ENCODE measurements at places on chromosomes 1 and 21.
A peak's percentile ranks its signal among the peaks of the same experiment; 100 is the strongest.

DNA sequence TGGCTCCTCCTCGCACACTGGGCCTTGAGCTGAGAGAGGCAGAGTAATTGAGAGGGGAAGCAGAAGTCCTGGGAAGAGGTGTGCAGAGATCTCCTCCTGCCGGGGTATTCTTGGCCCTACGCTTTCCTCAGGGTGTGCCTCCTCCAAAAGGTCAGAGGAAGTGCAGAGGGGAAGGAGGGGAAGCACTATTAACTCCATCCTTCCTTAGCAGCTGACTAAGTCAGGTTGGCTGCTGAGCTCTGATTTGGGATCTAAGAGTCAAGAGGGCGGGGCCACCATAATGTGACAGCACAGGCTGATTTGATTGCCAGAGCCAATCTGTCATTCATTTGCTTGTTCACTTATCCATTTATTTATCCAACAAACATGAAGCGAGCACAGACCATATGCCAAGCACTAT, 12.3 kb downstream of the ATP2B4 start:
- DNase-seq: no peak

- DNase-seq: peak; percentile 39
Measured at GRCh38 chr1:1573843-1574720, 581 bp downstream of the SSU72 start.

- no peak for DNase-seq
Measured at GRCh38 chr1:8025061-8025670, 943 bp downstream of the ERRFI1 start.

DNA sequence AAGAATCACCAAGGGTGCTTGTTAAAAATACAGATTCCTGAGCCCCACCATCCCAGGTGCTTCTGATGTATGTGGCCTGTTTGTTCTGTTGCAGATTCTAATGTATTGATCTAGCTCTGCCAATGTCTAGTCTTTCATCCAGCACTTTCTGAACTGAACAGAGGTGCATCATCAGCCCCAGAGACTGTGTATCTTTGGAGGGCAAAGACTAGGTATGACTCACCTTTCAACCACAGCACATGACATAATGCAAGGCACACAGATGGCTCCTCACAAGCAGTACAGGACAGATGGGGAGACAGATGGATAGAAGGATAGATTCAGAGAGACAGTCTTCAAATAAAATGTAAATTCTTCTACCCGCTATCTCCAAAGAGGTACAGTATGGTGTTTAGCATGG, 32.3 kb downstream of the CD58 start:
- DNase-seq: peak; percentile 23

DNA sequence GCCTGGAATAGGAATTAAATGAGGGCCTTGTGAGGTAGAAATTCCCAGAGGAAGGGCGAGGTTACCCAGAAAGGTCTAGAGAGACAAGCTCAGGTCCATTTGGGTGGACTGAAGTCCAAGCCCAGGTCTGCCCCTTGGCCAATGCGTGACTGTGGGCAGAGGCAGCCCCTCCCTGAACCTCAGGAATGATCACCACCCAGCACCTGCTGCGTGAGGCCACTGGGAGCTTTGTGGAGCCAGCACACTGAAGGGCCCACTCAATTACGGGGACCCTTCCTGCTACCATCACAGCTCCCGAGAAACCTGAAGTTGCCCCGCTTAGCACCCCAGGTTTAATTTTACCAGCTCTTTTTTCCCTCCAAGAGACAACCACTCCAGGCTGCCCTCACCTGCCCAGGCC, 6.5 kb upstream of the MATN1 start:
- no peak for DNase-seq

GRCh38 chr21:20783611-20784010, 214.6 kb upstream of the NCAM2 start:
- no peak for DNase-seq

DNA sequence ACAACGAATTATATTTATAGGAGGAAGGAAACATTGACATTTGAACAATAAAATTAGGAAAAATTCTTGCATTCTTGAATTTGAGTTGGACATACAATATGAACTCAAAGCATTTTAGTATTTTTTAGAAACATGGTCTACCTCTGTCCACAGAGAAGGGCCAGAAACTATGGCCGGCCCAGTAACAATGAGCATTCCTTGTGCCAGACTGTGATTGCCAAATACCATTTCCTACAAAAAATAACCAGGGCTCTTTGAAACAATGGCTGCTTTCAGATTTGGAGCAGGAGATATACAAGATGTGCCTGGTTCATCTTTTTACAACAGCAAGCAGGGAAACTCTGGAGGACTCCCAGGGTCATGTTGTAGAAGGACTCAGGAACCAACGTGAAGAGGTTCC, 38.4 kb downstream of the NOS1AP start:
- peak; percentile 45 for DNase-seq

DNA sequence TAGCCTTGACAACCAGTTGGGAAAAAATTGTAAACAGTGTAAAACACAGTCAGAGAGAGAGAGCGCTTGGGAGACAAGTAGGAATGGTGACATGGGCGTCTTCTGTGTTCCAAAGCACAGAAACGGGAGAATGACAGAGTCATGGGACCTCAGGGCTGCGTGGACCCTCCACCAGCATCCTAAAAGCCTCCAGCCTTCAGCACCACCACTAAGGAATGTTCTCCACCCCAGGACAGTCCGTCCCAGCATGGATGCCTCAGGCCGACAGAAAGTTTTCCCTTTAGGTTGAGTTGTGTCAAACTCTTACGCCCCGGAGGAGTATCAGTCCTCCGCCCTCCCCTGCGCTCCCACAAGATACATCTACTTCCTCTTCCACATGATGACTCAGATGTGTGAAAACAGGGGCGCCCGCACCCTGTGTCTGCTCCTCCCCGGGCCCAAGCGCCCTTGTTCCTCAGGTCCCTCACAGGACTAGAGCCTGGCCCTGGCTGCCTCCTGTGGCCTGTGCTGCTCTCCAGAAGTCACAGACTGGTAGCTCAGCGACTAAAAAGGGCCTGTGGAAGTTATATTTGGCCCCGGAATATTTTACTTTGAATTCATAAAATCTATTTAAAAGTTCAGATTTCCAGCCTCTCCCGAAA, 63.9 kb upstream of the EFHD2 start:
- peak; percentile 54 for DNase-seq

DNA sequence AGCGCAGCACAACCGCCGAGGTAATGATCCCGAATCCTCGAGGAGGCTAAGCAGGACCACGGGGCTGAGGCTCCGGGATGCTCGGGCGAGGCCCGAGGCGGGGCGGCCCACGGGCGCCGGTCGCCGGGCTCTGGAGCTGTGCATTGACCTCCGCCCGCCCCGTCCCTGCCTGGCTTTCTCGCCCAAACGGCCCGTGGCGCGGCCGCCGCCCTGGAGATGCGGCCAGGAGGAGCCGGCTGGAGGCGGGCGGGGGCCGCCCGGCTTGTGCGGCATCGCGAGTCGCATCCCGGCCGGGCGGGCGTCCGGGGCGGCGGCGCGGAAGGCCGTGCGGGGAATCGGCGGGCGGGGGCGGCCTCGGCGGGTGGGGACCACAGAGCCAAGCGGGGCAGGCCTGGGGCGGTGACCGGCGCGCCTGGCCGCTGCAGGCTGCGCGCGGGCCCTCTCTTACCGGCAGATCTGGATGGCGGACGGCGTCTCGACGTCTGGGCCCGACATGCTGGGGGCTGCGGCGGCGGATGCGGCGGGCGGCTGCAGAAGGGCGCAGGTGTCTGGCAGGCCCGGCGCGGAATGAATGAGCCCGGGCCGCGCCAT, 663 bp downstream of the ACOT7 start:
- no peak for DNase-seq

DNA sequence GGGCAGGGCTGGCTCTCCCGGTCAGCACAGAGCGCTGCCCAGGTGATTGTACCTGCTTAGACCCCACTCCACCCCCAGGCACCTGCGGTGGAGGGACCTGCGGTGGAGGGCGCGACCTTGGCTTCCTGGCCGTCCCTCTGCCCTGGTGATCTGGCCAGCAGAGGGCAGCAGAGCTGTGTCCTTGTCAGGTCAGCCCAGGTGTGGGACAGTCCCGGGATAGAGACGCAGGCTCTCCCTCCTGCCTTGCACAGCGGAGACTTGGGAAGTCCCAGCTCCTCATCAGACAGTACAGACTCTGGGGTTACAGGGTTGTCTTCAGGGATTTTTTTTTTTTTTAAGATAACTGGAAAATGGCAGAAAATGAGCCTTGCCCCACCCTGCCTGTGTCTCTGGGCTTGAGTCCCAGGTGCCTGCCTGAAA, 10.0 kb downstream of the SLX9 start:
- DNase-seq: peak; percentile 53

GRCh38 chr1:1603671-1604373, 3.9 kb upstream of the FNDC10 start:
- no peak for DNase-seq

DNA sequence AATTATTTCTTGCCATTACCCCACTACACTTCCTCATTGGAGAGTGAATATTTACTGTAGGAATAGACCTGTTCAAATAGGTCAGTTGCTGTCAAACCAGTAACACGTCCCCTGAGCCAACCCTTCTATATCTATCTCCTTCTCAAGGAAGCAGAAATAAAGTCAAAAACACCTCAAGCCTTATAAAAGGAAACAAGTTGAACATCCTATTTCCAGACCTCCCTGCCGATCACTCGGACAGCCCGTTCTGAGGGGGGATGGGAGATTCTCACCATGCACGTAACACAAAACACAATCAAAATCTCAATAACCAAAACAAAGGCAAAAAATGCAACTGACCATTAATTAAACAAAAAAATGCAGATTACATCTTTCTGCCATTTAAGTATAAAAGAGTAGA, 121.5 kb upstream of the KRTAP19-8 start:
- peak; percentile 67 for DNase-seq

- no peak for DNase-seq
Measured at GRCh38 chr1:187157115-187157514, 328.4 kb downstream of the PLA2G4A start.

- DNase-seq: no peak
Measured at GRCh38 chr1:228906223-228906860, 171.1 kb downstream of the RHOU start.

- no peak for DNase-seq
Measured at GRCh38 chr1:8512504-8512903, 194.6 kb downstream of the SLC45A1 start.

- DNase-seq: no peak
Measured at GRCh38 chr1:202711949-202712635, 1.8 kb upstream of the SYT2 start.

- DNase-seq: no peak
Measured at GRCh38 chr1:25809929-25810328, 9.8 kb upstream of the MTFR1L start.

GRCh38 chr1:111104981-111105380, 34.9 kb downstream of the DRAM2 start:
- no peak for DNase-seq

DNA sequence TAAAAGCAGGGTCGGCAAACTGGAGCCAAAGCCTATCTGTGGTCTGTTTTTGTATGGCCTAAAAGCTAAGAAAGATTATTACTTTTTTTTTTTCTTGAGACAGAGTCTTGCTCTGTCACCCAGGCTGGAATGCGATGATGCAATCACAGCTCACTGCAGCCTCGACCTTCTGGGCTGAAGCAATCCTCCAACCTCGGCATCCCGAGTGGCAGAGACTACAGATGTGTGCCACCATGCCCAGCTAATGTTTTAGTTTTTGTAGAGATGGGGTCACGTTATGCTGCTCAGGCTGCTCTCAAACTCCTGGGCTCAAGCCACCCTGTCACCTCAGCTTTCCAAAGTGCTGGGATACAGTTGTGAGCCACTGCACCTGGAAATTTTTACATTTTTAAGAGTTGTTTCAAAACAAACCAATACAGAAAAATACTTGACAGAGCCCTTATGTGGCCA, 6.5 kb upstream of the GLRX2 start:
- DNase-seq: no peak

Data from pons (tissue), 1 donor.